ENCODE measurements at places on chromosomes 6 and 20.

- peak; percentile 86 for ATAC-seq
These were observed 130.6 kb downstream of the BCAS1 start for GRCh38 chr20:53939572-53940359.

GRCh38 chr20:63178889-63179686, 36.8 kb downstream of the YTHDF1 start:
- ATAC-seq = peak; percentile 49

- ATAC-seq = no peak
These were observed 10.1 kb upstream of the LRFN2 start for GRCh38 chr6:40597301-40597700.

DNA sequence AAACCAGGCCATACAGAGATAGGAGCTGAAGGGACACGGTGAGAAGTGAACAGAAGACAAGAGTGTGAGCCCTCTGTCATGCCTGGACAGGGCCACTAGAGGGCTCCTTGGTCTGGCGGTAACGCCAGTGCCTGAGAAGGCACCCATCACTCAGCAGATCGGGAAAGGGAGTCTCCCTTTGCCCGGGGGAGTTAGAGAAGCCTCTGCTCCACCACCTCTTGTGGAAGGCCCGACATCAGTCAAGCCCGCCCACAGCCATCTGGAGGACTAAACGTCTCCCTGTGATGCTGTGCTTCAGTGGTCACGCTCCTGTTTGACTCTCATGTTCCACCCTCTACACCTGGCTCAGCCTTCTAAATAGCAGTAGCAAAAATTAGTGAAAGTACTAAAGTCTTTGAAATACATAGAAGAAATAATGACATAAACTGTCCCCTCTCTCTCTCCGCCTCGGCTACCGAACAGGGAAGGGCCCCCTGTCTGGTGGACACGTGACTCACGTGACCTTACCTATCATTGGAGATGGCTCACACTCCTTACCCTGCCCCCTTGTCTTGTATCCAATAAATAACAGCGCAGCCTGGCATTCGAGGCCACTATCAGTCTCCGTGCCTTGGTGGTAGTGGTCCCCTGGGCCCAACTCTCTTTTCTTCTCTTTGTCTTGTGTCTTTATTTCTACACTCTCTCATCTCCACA, 66.7 kb downstream of the RPP21 start:
- ATAC-seq = peak; percentile 99

DNA sequence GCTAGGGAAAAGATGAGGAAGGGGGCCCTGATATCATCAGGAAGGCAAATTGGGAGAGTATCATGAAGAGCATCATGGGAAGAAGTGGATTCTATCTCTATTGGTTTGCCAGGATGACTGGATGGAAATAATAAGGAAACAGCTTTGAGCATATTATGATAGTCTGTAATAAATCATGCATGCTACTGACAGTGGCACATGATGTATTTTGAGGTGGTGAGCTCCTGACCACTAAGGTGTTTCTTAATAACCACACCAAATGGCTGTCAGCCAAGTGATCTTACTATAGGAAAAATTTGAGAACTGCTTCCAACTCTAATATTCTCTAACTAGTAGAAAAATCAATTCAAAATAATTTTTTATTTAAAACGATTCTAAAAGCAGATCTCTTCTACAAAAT, 548.4 kb upstream of the JAG1 start:
- no peak for ATAC-seq

GRCh38 chr20:5974531-5974930, 24.1 kb downstream of the MCM8 start:
- ATAC-seq = no peak

- ATAC-seq = no peak
These were observed 47.5 kb downstream of the PIGU start for GRCh38 chr20:34629342-34629741.

GRCh38 chr6:43838276-43839036, 68.4 kb downstream of the VEGFA start:
- ATAC-seq = peak; percentile 33

DNA sequence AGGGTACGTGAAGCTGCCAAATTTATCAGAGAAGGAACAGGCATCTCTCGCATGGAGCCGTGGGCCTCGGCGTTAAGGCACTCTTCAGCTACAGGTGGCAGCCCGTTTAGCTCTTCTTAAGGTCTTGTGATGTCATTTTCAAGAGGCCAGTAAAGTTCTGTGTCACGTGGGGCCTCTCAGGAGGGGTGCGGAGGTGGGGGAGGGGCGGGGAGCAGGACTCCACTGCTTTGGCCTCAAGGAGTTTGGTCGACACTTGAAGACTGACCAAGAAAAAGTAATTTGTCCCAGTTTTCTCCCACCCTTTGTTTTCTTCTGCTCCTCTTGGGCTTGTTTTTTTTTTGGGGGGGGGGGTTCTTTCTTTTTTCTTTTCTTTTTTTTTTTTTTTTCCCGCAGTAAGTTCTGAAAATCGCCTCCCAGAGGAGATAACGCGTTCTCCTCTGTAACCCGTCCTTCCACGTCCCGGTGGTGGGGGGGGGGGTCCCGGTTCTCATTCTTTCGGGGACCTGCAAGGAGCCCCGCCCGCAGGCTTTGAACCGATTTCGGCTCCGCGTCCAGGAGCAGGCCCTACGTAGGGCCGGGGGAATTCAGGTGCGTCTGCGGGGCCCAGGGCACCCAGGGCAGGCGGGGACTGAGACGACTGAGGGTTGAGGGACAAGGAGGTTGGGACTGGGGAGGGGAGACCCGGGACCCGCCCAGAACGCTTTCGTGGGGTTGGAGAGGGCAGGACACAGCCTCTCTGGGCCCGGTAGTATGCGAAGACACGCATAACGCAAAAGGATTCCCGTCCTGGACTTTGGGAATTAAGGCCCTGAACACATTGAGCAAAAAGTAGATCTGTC, 26.0 kb downstream of the GPX6 start:
- ATAC-seq = peak; percentile 75
